ENCODE measurements at places on chromosomes 6 and 20.

DNA sequence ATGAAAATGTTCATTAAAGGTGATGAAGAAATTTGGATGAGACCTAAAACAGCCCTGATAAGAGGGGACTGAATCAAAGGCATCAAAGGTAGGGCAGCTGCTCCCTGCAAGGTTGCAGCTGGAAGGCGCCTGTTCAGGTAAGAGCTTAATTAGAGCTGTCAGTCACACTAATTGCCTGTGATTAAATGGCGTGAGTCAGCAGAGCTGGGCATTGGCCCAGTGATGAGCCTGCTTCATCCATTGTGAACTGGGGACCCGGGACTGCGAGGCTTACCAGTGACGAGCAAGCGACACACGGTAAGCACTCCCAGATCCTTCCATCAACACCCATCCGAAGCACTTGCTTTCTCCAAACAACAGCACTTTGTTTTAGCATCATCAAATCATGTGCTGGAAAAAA is 621.5 kb upstream of the CDH4 start:
- no peak for DNase-seq

DNA sequence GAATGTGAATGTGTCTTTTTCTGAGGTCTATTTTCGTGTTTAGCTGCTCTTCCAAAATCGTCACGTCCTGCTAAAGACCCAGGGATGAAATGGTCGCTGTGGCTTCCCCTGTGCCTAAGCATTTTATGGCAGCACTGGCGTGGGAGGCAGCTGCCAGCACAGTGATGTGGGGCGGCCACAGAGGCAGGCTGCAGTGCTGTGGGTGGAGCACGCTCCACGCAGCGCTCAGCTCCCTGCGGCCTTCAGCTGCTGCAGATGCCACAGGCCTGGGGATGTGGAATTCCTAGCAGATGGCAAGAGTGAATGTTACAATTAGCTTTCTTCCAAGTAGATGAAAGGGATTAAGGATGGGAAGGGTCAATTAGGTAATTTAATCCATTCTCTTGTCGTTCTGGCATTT is 242.6 kb downstream of the SMOC2 start:
- no peak for DNase-seq

DNA sequence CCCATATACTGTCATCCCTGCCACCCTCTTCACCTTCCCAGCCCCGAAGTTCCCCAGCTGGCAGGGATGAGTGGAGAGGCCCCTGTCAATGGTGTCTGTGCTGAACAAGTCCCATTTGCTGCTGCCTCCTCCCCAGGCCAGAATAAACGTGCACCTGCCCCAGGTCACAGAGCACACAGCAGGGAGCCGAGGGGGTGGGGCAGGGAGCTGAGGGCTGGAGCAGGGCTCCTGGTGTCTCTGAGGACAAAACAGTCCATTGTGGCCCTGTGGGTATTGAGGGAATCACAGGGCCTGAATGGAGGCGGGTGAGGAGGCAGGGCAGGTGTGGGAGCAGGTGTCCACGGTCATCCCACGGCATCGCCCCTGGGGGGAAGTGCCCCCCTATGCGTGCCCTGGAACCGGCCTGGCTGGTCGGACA is 55.8 kb downstream of the SNAI1 start:
- DNase-seq = no peak

DNA sequence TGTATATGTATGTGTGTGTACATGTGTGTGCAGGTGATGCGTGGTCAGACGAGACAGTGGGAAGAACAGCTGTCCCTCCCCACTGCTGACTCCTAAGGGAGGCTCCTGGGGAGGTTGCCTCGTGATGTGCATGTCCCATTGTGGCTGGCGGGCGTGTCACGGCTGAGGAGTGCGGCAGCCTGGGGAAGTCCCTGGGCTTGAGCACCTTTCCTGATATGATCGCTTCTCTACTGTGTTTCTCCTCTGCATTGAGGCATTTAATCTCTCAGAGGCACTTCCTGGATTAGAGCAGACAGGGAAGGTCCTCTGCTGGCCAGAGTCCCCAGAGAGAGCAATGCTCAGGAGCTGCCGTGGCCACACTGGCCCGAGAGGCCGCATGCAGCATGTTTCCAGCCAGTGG is 11.4 kb downstream of the NPBWR2 start:
- DNase-seq = no peak

GRCh38 chr6:148629592-148630465 is 117.0 kb upstream of the UST start:
- no peak for DNase-seq

DNA sequence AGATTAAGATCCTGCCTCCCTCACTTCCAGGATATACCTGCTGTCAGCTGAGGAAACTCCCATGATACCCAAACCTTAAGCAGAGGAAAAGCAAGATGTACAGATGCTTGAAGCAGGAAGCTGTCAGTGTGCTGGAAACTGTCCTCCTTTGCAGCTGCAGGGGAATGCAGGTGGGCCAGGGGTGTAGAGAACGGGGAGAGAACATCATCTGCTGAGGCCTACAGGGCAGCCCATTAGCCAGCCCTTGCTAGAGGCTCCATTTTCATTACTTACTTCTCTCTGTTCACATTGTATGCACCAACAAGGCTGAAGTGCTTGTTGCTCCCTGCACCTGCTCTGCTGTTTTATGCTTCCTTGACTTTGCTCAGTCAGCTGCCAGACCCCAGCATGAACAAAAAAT is 119.1 kb downstream of the PRND start:
- DNase-seq = no peak

GRCh38 chr6:9789201-9789600 is 625.7 kb downstream of the TFAP2A start:
- DNase-seq = no peak

DNA sequence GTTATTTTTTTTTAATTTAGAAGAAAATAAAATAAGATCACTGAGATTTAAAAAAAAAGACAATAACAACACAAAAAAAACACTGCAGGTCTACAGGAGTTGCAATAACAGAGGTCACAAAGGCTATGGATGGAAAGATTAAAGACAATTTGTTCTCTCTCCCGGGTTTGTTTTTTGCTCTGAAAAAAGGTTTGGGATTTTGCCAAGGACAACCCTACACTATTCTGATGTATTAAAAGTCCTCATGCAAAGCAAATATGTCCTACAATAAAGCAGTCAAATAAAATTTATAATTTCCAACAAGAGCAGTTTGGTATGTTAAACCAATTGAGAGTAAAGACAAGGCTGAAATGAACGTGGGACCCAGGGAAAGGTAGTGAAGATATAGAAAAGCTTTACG is 55.6 kb downstream of the PTPRK start:
- DNase-seq = no peak

Data from stimulated activated CD4-positive, alpha-beta T cell treated with anti-CD3 and anti-CD28 coated beads, Interleukin-1b, Interleukin-23, amount 100 ng/mL, for 1 hour (primary cell).